ENCODE measurements at places on chromosomes 5 and 9. TPM values are rescaled to one million over a fixed set of nuclear protein-coding genes. Genes with fewer than 3 reads are reported as not detected.
A peak's percentile ranks its signal among the peaks of the same experiment; 100 is the strongest.

OR1B1 gene
- not detected for total RNA-seq

FSD1L gene
- total RNA-seq = 29.4 TPM

TAS2R1 gene
- total RNA-seq = not detected

C5orf22 gene
- total RNA-seq = 27.1 TPM

AJM1 gene
- total RNA-seq = 58.3 TPM

C8G gene
- 1.3 TPM for total RNA-seq

- DNase-seq = no peak
Observed at GRCh38 chr9:130036099-130036498, 6.9 kb downstream of the FNBP1 start.

GRCh38 chr5:128636361-128636760 is 98.3 kb upstream of the FBN2 start:
- no peak for DNase-seq

DNA sequence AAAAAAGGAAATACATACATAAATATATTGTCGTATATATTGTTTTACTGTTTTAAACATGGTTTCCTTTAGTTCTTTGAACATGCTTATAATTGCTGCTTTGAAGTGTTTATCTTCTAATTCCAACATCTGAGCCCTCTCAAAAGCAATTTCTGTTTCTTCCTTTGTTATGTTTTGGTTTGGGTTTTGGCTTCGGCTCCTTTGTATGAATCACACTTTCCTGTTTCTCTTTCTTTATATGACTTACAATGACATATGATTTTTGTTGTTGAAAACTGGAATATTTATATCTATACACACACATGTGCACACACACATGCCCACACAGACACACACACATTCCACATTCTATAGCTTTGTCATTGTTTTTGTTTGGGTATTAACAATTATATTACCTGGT is 1206.7 kb downstream of the CDH12 start:
- DNase-seq = no peak

DNA sequence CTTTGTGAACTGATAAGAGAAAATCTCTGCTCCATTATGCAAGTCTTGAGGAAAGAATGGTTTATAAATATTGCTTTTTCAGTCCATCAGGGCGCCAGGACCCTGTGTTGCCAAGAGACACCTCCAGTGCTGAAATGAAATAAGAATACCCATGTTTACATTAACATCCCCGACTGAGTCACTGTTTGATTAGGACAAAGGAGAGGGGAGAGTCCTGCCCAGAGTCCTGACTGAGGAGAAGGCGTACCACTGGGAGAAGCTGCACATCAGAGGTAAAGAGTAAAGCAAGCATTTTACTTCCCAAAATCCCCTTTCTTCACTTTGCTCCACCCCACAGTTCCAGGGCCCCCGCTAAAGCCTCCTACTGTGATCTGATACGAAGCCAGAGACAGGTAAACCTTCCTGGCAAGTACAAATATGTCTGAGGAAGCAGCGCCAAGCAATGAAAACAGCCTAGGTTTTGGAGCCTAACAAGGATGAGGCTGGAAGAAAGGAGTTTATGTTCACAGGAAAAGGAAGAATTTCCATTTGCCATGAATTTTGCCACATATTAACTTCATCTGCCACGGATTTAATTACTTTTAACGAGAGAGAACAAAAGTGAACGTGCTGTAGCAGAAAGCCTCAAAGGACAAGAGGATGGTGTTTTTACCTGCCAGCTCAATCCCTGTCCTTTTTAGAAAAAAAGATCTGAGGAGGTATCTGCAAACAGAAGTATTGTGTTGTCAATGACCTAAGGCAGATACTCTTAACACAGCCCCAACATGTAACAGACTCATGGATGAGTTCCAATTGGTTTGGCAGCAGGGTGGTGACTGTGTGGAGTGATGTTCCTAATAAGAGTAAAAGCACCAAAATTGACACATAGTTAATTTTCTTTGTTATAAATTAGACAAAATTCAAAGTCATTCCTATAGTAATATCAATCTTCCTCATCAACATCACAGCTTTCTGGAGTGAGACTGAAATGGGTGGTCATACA is 209.4 kb upstream of the TLE4 start:
- DNase-seq = no peak

- no peak for DNase-seq
Observed at GRCh38 chr9:127422787-127423186, 1.4 kb upstream of the ZNF79 start.

DNA sequence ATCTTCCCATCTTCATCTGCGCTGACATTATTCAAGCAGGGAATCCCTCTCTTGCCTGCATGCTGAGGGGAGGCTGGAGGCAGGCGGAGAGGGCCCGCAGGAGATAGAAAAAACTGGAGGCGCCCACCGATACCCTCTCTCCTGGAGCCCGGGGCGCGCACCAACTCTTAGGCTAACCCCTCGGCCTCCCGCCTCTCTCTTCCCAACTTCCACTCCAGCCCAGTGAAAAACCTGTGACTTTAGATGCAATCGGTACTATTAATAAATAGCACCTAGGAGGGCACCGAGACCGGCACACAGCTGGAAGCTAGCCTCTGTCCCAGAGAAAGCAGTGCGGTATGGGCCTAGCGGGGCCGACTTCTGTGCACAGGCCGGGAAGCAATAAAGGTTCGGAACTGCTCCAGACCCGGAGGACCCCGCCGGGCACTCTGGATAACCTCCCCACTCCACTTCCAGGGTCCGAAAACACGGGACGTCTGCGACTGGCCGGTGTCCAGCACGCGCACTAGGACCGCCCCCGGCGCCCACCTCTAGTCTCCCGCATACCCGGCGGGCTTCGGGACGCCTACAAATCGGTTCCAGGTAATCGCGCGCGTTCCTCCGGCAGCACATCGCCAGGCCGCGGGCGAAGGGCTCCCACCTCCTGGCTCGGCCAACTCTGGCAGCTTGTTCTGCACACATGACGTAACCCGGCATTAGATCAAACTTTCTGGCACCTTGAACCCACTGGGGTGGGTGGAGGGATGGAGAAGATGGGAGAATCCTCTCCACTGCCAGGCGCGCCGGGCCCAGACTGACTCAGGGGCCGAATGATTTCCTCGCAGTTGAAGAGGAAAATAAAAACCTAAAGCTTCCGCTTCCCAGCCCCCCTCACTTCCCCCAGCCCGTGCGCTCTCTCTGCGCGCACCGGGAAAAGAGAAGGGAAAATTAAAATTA is 1.4 kb downstream of the EFNA5 start:
- peak; percentile 30 for DNase-seq

GRCh38 chr5:146018514-146019375 is 82.4 kb downstream of the SH3RF2 start:
- DNase-seq = no peak

- no peak for DNase-seq
Observed at GRCh38 chr5:103490030-103490739, 72.4 kb downstream of the NUDT12 start.

GRCh38 chr5:157680239-157680638 is 8.9 kb downstream of the C5orf52 start:
- no peak for DNase-seq

DNA sequence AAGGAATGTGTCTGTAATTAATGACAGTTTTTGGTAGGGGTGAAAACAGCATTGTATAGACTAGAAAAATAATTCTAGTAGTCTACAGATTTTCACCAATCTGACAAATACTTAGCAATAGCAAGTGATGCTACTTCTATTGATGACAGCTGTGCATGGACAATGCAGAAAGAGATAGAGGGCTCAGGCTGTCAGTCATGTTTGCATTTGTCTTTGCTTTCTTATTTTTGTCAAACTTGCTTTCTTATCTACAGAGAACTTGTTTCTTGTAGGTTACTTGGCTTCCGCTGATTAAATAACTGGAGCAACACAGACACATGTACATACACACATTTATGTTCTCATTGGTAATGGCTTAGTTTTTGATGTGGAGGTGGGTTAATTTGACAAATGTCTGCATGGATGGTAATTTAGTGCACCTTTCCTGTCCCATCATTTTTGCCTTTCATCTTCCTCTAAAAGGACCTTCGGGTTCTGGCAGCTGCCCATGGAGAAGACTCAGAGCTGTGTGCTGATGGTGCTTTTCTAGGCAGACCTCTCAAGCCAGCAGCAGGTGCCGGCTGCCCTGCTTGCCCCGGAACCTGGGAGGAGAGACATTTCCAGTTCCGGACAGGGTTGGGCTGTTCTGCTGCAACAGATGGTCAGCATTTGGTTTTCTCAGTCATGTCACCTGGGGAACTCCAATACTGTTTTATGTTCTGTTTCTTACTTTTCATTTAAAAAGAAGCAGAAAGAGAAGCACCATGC is 28.8 kb downstream of the CAMK4 start:
- no peak for DNase-seq

- no peak for DNase-seq
Observed at GRCh38 chr9:29044959-29045358, 1471.7 kb upstream of the C9orf72 start.

DNA sequence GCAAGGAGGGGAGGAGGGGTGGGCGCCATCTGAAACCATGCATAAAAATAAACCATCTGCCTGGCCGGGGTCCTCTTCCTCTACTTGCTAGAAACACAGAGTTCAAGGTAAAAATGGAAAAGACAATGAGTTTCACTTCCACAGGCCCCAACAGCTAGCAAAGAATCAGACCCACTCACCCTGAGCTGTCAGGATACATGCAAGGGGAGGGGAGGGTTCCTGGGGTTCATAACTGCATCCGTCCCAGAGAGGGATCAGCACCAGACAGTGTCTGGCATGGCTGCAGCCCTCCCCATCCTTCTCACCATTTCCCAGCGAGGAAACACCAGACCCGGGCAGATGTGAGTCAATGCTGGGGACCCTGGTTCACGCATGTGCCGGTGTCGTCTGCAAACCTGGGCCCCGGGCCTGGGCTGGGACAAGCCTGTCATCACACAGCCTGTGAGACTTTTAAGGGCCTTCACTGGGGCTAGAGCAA is 55.4 kb downstream of the SEMA4D start:
- no peak for DNase-seq

DNA sequence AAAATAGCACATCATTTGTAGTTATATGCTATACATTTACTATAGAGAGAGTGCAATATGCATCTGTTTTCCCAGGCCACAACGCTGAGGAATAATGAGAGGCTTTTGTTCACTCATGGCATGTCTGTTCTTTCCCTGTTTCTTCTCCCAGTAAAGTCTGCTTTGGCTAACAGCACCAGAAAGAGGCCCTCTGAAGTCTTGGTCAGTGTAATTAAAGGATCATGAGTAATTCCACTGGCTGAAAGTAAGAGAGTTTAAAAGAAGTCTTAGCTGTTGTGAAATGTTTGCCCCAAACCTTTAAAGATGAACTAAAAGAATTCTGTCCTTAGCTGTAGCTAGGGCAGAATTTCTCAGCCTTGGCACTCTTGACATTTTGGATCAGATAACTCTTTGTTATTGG is 228.8 kb downstream of the TLE4 start:
- DNase-seq = no peak

DNA sequence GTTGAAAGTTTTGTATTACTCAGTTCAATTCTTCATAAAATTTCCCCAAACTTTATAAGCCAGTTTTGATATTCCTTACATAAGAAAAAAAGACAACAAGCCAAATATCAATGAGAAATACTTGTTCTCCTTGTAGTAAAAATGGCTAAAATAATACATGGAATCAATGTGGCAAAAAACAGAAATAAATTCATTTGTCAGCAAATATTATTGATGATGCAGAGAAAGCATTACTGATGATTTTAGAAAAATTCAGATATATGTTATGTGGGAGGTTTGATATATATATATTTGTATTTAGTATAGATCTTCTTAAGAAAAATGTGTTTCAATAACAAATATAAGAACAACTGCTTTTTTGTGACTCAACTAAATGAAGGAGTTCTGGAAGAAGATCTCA is 127.0 kb upstream of the PUM3 start:
- DNase-seq = no peak

DNA sequence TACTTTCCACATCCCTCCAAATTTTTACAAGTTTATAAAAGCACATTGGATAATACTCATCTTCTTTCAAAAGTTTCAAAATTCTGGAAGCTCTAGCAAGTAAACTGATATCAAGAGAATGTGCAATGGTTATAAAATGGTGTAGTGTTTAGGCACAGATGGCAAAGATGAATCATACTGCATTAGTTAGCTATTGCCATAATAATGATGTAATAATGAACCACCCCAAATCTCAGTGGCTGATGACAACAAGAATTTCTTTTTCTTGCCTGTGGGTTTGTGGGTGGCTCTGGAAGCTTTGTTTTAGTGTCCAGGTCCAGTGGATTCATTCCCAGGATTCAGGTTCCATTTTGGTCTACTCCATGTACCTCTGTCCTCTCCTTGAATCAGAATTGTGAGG is 319.0 kb downstream of the BRINP1 start:
- DNase-seq = no peak

DNA sequence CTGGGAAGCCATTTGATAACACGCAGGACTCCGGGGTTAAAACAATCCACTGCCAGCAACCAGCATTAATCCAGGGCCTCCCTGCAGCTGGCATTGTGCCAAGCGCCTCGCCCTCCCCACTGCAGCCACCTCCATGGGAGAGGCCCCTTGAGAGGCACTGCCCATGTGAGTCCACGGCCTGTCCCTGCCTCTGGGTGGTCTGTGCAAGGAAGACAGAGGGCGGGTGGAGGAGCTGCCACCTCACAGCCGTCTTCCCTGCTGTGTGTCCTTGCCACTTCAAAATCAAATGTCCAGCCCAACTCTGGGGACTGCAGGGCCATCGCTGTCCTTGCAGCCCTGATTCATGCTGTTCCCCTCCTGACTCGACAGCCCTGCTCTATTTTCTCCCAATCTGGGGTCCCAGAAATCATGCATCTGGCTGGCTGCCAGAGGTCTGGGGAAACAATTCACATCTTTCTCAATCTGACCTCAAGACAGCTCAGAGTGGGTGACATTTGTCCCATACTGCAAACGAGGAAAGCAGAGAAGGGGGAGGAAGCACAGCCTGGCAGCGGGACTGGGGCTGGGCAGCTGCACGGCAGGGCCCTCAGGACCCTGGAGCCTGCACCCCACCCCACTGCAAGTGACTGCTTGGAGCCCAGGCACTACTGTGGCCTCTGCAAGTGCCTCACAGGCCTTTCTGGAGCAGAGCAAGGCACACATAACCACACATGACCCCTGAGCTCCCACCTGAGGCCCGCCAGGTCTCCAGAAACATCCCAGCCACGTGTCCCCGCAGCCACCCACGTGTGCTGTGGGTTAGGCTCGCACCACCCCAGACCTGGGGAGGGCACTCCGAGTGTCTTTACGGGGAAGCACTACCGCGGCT is 15.7 kb downstream of the BRD3OS start:
- DNase-seq = peak; percentile 33

- no peak for DNase-seq
Observed at GRCh38 chr5:120326651-120327050, 137.4 kb upstream of the PRR16 start.

DNA sequence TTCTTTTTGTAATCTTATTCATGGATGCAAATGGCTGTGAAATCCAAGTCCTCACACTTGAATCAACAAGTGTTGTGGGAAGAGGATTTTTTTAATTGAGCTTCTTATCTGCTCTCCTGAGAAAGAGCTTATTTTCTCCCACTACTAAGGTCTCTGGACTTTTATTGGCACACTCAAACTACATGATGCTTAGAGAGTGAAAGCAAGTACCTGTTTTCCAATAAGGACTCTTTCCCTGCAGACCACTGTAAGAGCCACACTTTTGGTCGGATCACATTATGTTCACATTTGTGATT is 546.4 kb upstream of the ARRDC3 start:
- no peak for DNase-seq

- no peak for DNase-seq
Observed at GRCh38 chr9:10701906-10702305, 89.1 kb upstream of the PTPRD start.

All from dorsolateral prefrontal cortex (tissue), 122 donors.